Stimulated activated CD4-positive, alpha-beta T cell treated with anti-CD3 and anti-CD28 coated beads, Interleukin-2, amount 100 ng/mL, for 48 hours (primary cell): ENCODE measurements at places on chromosomes 16 and 17.

DNA sequence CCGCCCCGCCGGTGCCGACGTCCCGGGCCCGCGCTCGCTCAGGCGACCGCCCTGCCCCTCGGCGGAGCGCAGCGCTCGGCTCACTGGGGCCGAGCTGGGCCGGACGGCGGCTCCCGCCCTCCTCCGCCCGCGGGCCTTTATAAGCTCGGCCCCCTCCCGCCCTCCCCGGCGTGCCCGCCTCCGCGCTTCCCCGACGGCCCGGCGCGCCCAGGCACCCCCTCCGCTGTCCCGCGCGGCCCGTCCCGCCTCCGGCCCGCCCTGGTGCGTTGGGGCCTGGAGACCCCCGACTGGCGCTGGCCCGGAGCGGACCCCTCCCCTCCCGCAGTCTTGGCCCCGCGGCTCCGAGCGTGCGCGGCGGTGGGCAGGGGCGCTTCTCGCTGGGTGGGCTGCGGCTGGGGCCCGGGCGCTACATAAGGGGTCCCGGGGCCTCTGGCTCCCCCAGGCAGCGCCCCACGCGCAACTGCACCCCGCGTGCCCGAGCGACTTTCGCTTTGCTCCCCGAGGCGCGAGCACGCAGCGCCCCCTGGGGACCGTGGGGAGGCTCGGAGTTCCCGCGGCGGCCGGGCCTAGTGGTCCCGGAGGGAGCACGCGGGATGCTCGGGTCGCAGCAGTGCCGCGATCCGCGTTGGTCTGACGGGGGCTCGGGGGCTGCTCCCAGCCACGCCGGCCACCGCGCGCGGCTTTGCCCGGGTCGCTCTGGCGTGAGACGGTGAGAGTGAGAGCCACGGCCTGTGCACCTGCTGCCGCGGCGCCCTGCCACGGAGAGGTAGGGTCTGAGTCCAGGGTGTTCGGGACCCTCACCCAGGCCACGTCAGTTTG is at the start of gene PIEZO1:
TSS of gene PIEZO1 (minus strand) at position 115 of the 819 bp plus-strand sequence. CDS start 256 bp downstream, outside the sequence.
- DNase-seq = peak; percentile 73

- DNase-seq = no peak
These were observed 38.4 kb upstream of the STAC2 start for GRCh38 chr17:39264119-39264518.

DNA sequence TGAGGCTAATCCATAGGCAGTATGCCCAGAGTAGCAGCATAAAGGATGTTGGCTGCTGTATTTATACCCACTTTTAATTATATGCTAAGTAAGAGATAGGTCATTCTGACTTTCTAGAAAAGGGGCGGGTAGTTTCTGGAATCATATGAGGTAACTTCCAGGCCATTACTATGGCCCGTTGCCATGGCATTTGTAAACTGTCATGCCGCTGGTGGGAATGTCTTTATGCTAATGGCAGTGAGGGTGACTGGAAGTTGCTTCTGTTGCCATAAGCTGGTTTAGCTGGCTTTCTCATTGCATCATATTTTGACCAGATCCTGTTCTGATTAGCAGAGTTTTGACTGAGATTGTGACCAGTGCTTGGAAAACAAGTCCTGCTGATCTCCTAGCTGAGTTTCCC is 929.6 kb upstream of the CDH8 start:
- no peak for DNase-seq

DNA sequence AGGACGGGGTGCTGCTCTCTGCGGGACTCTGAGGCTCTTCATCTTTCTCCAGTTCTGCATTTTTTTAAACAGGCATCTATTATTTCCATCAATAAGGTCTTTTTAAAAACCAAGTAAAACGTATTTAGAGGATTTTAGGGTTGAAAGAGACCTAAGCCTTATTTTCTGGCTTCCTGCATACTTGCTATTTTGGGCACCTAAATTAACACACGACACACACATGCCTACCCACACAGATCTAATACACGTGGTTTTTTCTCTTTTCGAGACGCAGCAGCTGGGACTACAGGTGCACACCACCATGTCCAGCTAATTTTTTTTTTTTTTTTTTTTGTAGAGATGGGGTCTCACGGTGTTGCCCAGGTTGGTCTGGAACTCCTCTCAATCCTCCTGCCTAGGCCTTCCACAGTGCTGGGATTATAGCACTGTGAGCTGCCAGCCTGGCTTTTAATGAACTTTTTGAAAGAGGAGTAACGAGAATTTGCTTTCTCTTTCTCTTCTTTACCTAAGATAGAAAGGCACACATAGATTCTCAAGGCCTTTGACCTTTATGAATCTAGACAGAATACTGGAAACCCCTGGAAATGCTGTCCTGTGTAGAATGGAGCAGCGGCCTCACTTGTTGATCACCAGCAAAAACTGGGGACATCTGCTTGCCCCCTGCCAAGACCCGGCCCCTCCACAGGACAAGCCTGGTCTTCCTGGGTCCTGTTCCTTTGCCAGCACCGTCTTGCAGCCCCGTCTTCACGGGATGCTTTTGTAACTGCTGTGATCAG is 13.8 kb downstream of the DNAAF8 start:
- no peak for DNase-seq

GRCh38 chr16:64990101-64990500 is 131.8 kb downstream of the CDH11 start:
- DNase-seq = no peak
